Fibroblast of the conjunctiva (primary cell): ENCODE measurements at places on chromosomes 11 and 22.

DNA sequence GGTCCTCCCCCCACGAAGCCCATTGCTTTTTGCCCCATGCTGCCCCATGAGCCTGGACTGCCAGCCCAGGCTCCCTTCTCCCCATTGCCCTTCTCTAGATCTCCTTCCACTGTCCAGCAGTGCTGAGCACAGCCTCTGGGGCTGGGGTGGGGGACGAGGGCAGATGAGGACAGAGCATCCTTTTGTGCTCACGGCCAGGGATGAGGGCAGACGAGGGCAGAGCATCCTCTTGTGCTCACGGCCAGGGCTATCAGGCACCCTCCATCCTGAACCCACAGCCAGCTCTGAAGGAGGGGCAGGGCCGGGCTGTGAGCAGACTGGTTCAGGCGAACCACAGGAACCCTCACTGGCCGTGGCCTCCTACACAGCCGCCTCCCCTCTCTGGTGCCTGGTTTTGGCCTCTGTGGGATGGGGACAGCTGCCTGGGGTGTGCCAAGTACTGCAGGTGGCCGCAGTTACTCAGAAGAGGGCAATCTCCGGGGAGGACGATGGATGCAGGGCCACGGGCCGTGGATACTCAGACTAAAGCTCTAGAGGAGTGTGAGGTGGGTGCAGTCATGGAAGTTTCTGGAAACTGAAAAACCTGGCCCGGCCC, 1258.8 kb downstream of the BRD1 start:
- DNase-seq: no peak

GRCh38 chr22:38657045-38657909, 839 bp downstream of the CBY1 start:
- DNase-seq: no peak

- no peak for DNase-seq
Measured at GRCh38 chr22:38355275-38355674, 38.0 kb upstream of the CSNK1E start.

- DNase-seq: no peak
Measured at GRCh38 chr11:60900673-60901404, 5.5 kb downstream of the PRPF19 start.

- DNase-seq: no peak
Measured at GRCh38 chr11:2381494-2382128, 4.5 kb downstream of the CD81 start.

GRCh38 chr11:96744697-96745096, 354.9 kb downstream of the JRKL start:
- no peak for DNase-seq

DNA sequence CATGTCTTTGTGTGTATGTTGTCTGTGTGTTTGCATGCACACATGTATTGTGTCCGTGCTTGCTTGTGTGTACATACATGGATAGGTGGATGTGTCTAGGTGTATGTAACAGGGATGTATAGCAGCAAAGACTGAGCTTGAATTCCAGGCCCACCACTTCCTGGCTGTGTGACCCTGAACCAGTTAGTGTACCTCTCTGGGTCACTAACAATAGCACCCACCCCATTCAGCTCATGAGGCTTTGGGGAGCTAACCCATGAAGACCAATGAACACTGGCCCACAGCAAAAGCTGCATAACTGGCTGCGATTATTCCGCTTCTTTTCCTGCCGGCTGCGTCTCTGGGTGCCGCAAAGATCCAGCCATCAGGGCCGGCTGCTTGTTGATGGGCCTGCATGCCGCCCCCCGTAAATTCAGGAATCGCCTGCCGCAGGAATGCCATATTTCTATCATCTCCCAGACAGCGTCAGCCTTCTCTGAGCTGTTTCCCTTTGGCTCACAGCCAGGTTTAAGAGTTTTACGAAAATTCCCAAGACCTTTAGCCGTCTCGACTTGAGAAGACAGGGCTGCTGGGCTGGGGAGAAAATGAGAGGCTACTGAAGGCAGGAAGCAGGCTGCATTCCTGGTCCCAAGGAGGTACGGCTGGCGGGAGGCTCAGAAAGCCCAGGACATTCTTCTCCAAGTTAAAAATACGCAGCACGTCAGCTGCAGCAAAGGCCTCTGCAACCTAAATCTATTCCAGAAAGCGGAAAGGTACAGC, 224.6 kb downstream of the MN1 start:
- no peak for DNase-seq

GRCh38 chr11:125925247-125925740, 20.6 kb upstream of the VSIG10L2 start:
- DNase-seq: no peak

DNA sequence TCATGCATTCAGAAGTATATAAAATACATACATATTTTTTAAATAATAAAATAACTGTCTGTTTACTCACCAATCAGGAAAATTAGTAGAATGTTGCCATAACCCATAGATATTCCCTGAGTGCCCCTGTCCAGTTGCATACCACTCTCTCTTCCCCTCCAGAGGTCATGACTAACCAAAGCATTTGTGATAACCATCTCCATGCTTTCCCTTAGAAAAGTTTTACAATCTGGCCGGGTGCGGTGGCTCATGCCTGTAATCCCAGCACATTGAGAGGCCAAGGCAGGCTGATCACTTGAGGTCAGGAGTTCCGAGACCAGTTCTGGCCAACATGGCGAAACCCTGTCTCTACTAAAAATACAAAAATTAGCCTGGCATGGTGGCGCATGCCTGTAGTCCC, 33.2 kb upstream of the LDHA start:
- no peak for DNase-seq

DNA sequence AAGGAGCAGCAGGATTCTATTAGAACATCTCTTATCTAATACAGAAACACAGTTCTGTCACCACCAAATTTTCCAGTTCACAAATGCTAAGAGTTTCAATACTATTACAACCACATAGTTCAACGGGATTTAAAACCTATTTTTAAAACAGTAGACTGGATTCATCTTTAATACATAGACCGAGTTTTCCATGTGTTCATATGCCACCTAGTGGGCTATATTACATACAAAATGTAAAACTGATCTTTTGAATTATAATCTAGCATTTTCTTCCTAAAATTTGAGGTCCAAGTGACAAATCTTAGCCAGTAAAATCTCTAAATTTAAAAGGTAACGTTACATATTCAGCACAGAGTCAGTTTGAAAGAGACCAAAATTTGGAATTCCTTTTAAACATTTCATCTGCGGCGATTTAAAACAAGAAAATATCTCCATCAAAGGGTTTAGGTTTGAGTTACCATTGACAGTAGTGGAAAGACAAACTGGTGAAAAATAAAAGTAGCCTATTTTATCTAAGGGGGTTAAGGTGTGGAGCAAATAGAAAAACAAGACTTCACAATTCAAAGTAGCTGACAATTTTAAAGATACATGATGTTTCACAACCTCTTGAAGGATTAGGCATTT, 269.3 kb upstream of the MPPED2 start:
- DNase-seq: peak; percentile 4

GRCh38 chr22:50621948-50622722, 5.8 kb downstream of the ARSA start:
- DNase-seq: no peak

GRCh38 chr11:92861634-92862033, 107.8 kb upstream of the MTNR1B start:
- no peak for DNase-seq

- no peak for DNase-seq
Measured at GRCh38 chr11:127454856-127455255, 454.3 kb upstream of the KIRREL3 start.

GRCh38 chr11:31995032-31995431, 95.8 kb upstream of the RCN1 start:
- DNase-seq: no peak

DNA sequence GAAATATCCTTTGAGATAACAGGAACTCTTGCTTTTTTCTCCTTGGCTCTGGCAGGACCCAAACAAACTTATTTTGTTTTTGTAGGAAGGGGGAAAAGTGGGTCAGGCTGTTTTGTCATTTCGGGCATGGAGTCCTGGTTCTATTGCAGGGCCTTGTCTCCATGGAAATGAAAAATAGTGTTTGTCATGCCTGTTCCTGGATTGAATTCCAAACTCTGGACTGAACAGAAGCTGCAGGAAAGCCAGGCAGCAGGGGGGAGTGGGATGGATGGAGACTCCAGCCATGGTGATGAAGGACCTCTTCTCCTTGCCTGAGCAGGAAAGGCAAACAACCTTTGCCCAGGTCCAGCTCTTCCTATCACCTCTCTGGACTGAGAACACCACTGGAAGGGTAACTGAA, 87.0 kb downstream of the SCN3B start:
- no peak for DNase-seq

GRCh38 chr11:129770993-129771392, 44.7 kb upstream of the TMEM45B start:
- no peak for DNase-seq

DNA sequence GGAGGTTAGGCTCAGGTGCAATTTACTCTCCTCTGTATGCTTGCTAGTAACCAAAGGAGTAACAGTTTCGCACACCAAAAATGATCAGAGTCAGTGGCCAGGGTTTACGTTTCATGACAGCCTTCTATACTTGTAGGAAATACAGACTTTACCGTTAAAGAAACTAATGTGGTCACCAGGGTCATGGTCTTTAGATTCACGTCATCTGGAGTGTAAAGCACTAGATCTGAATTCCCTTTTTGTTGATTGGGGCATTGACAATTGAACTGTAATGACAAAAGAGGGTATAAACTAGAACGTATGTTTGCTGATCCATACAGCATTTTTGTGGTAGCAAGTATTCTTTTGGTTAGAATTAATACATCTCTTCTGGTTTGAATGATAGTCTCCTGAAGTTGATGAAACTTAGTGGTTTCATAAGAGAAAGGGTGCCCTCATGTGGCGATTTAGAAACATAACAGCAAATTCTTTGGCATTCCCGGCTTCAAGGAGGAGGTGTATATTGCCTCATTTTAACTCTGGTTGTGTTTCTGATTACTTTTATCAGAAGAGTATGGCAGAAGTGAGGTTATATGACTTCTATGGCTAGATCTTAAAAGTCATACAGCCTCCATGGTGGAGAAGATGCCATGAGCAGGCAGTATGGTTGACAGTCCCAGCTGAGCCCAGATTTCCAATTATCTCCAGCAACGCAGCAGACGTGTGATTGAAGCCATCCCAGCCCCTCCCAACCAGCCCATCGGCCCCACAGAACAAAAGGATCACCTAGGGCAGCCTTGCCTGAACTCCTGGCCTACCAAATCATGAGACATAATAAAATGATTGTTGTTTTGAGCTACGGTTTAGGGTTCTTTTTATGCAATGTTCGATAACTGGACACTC, 35.1 kb downstream of the MMP7 start:
- DNase-seq: peak; percentile 90

DNA sequence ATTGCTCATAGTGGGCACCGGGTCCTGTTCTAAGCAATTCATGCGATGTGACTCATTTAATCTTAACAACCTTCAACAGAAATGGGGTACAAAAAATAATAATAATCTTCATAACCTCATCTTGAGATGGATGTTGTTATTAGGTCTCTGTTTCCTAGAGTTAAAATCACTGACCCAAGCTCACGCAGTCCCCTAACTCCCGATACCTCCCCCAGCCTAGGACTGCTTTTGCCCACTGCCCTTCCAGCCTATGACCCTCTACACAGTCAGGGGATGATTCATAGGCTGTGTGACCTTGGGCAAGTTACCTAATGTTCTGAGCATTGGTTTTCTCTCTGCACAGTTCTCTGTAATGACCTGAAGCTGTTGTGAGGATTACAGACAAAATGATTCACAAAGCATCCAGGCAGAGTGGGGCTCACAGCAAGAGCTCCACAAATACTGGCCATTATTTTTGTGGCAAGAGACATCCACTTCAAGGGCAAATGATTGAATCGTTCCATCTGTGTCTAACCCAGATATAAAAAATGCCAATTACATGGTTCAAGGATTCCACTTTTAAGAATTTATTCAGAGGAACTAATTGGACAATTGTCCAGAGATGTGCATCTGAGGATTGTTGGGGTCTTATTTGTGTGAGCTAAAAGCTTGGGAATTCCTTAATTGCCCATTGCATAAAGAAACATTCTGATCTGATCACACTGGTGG, 20.0 kb downstream of the MTFP1 start:
- DNase-seq: no peak

DNA sequence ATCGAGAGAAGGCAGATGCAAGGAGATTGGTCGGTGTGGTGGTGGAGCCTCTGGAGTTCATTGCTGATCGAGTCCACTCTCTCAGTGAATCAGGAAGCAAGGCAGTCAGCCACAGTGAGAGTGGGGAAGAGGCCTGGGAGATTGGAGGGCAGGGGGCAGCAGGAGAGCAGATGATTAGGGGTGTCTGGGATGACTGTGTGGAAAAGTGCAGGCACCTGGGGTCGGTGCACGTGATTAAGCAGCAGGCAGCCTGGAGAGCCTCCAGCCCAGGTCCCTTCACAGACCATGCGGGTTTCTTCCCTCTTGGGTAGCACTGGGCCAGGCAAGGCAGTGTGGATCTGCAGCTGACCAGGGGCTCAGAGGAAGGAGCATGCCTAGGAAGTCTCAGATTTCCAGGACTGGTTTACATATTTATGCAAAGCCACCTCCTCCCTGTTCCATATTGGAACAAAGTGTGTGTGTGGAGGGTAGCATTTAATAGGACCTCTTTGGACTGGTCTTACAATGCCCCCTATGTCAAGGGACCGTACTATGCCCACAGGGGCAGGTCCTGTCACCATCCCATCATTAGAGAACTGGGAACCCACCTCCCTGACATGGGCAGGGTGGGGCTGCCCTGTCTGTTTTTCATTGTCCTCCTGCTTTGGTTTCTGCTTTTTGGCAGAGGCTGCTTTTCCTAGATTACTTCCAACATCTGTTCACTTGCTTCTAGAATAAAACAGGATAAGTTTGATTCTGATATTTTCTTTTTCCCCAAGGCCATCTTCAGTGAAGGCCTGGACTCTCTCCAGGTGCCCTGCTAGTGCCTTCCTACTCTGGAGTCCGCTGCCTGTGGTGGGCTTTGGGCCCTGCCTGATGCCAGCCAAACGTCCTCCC, 14.0 kb upstream of the GDPD5 start:
- DNase-seq: no peak

GRCh38 chr22:20176421-20177085, 25.7 kb upstream of the CCDC188 start:
- DNase-seq: no peak

- no peak for DNase-seq
Measured at GRCh38 chr11:128926000-128926399, 16.7 kb downstream of the TP53AIP1 start.

DNA sequence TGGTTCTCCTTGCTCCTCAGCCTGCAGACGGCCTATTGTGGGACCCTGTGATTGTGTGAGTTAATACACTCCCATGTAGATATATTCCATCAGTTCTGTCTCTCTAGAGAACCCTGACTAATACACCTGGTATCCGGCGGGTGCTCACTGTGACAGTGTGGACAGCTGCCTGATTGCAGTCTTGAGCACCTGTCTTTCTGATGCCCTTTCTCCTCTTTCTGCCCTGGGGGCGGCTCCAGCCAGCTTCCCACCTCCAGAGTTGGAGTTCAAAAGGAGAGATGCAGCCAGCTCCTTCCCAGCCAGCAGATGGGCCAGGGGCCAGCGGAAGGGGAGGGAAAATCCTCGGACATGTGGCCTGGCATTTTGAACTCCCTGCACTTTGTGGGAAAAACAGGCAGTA, 15.0 kb downstream of the SMIM38 start:
- DNase-seq: no peak

DNA sequence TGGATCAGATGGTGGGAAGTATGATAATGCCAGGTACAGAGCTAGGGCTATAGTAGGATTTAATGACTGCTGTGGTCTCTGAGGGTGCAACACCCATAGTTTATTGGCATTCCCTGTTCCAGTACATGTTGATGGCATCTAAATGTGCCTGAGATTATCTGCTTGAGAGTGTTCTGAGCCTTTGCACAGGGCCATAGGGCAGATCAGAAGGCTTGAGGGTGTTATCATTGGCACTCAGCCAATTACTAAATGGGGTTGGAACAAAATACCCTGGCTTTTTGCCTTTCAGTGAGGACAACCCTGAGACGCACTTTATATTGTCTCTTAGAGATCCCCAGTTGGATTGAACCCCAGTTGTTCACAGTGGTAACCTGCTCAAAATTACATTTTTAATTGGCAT, 6.7 kb downstream of the SLC5A12 start:
- no peak for DNase-seq
